ENCODE measurements at places on chromosomes 11 and 22. TPM values are rescaled to one million over a fixed set of nuclear protein-coding genes. Genes with fewer than 3 reads are reported as not detected.

Gene ARVCF
- 8.6 TPM for total RNA-seq

Gene SCN3B
- total RNA-seq = 0.30 TPM

Gene MRGPRX1
- not detected for total RNA-seq

Gene BIRC3
- 9.0 TPM for total RNA-seq

Gene PPARA
- 17.7 TPM for total RNA-seq

Gene PNPLA5
- not detected for total RNA-seq

Gene ARHGAP20
- total RNA-seq = 4.5 TPM
